WTC11 (cell line): ENCODE measurements at places on chromosomes 6 and 20. TPM values are rescaled to one million over a fixed set of nuclear protein-coding genes. Genes with fewer than 3 reads are reported as not detected.

DNA sequence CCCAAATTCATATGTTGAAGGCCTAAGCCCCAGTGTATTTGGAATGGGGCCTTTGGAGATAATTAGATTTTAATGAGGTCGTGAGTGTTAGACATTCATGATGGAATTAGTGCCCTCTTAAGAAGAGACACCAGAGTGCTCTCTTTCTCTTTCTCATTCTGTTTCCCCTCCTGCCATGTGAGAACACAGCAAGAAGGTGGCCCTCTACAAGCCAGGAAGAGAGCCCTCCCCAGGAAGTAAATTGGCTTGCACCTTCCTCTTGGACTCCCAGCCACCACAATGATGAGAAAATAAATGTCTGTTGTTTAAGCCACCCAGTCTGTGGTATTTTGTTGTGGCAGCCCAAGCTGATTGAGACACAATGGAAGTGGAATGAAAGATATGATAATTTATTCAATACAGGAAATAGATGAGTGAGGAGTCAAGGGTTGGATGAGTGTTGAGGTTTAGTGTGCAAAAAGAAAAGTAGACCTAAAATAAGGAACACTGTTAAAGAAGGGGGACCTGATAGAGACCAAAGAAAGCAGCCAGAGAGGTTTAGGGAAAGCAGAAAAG, 25.9 kb upstream of the ATXN1 start:
- DNase-seq, result no peak

The SLC17A3 gene
- total RNA-seq, result not detected in 3 replicates

DNA sequence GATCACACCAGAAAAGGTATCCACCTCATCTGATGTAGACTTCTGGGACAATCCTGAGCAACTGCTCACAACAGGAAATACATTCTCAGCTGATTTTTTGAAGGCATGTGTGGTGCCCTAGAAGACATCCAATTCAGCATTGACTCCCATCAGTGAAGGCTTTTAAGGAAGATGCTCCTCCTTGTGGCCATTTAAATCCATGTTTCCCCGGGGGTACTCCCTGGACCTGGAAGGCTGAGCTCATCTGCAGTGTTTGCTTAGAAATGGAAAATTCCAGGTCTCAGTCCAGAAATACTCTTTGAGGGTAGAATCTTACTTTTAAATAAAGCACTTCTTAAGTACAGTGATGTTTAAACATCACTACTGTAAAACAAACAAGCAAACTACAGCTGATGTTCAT, 195.5 kb upstream of the PDE10A start:
- DNase-seq, result no peak

DNA sequence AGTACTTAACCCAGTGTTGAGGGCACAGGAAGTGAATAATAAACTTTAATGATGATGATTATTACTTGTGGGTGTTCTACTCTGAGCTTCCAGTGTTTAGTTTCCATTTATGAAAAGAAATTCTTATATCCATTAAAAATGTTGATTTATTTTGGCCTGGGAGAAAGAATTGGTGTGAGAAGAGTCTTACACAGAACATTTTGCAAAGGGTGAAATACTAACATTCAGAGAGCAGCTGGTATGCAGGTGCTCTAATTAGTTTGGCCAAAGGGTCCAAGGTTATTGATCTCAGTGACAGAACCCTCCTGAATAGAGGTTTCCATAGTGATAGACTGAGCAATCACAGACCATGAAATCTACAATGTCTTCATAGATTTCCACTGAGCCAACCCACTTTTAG, 4.4 kb downstream of the OSER1 start:
- no peak for DNase-seq

GRCh38 chr6:134686071-134686470, 263.8 kb downstream of the ALDH8A1 start:
- DNase-seq, result no peak

The RHAG gene
- total RNA-seq, result 0.30 to 0.60 TPM (median 0.31 TPM) in 3 replicates

DNA sequence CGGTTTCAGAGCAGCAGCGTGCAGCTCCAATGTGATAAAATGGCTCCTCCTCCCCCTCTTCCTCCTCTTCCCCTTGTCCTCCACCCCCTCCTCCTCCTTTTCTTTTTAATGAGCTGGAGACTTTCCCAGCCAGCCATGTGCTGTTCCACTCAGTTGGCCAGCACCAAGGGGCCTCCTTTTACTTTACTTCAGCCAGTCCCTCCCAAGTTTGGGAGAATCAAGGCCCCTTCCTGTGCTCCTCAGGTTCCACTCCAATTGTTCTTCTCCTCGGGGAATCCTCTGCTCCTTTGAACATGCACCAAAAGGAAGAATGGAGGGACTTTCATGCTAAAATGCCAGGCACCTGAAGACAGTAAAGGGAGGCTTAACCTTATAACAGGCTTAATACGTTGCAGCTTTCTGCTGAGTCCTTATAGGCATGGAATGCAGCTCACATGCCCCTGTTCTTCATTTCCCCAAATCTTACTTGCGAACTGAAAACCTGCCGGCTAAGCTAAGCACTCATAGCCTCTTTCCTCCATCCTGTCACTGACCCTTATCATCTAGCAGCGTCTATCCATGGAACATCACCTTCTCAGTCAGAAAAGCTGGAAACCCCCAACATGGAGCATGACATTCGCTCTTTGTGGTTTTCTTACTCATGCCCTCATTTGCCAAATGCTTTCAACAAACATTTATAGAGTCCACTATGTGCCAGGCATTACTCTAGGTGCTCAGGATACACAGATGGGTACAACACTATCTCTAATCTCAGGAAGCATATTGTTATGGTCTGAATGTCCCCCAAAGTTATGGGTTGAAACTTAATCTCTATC, 170.6 kb downstream of the PHACTR1 start:
- no peak for DNase-seq

GRCh38 chr20:53760025-53760441, 166.4 kb upstream of the ZNF217 start:
- no peak for DNase-seq

GRCh38 chr6:23562554-23562953, 563.5 kb upstream of the NRSN1 start:
- no peak for DNase-seq

DNA sequence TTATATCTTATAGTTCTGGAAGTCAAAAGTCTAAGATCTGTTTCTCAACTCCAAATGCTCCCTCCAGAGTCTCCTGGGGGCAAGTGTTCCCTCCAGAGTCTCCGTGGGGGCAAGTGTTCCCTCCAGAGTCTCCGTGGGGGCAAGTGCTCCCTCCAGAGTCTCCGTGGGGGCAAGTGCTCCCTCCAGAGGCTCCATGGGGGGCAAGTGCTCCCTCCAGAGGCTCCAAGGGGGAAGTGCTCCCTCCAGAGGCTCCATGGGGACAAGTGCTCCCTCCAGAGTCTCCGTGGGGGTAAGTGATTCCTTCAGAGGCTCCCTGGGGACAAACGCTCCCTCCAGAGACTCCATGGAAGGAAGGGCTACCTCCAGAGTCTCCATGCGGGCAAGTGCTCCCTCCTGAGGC, 34.0 kb upstream of the THBS2 start:
- DNase-seq, result no peak

The CD83 gene
- total RNA-seq, result 5.5 to 7.5 TPM (median 7.4 TPM) in 3 replicates
